Spleen (tissue), 13 donors: ENCODE measurements at places on chromosomes 4 and X.
A peak's percentile ranks its signal among the peaks of the same experiment; 100 is the strongest.

GRCh38 chr4:121582296-121582695 lies 114.5 kb downstream of the ANXA5 start:
- no peak for DNase-seq
- H3K4me1 ChIP-seq: no peaks in the 10 kb centered on the region
- H3K27me3 ChIP-seq: peaks cover 4% of the 10 kb centered on the region
- no peak overlapping the region for H3K27ac ChIP-seq
- no peaks in the 10 kb centered on the region for H3K36me3 ChIP-seq

DNA sequence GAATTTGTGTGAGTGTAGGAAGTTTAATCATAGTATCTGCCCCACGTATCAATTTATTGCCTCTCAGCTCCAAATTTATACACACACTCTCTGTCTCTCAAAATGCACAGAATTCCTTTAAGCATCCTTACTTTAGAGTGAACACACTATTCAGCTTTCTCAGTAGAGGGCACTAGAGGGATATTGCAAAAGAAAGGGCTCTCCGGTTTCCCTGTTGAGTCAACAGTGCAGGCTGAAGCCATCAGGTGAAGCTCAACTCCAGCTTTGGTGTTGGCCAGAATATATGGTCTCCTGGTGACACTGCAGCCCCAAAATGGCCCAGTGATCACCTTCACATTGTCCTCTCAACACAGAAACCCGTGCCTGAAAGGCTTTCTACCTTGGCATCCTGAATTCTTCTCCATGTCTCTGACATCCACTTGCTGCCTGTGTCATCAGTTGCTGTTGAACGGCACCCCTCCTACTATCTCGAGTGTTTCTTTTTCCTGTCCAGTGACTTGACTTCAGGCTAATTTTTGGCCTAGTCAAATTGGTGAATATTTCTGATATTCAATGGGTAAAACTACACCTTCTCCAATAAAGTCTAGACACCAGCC lies 670.5 kb downstream of the GABRG1 start:
- H3K4me1 ChIP-seq: no peaks in the 10 kb centered on the region
- no peaks in the 10 kb centered on the region for H3K27me3 ChIP-seq
- no peak overlapping the region for H3K4me3 ChIP-seq
- no peaks in the 10 kb centered on the region for H3K36me3 ChIP-seq

- H3K27ac ChIP-seq: peak overlapping the region; percentile 92
- no peaks in the 10 kb centered on the region for H3K36me3 ChIP-seq
- H3K27me3 ChIP-seq: no peaks in the 10 kb centered on the region
- H3K4me3 ChIP-seq: peak overlapping the region; percentile 58
Observed at GRCh38 chrX:136766785-136767103, 14.0 kb downstream of the ARHGEF6 start.

DNA sequence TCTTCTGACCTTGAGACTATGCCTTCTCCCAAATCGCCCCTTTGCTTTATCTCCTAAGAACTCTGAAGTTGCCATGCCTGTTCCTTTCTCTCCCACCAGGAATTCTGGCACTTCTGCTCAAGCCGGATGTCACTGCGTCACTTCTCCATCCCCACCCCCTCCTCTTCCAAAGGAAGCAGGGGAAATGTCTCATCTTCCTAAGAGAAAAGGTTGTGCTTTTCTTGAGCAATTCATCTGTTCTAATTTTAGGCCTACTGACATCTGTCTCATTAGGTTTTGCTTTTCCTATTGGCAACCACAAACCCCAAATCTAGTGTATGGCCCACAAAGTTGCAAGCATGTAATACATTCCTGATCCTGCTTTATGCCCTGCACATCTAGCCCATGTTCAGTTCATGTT lies 163.1 kb upstream of the PLAC1 start:
- peak overlapping the region; percentile 62 for H3K27ac ChIP-seq
- H3K4me3 ChIP-seq: no peak overlapping the region
- H3K4me1 ChIP-seq: no peaks in the 10 kb centered on the region
- no peaks in the 10 kb centered on the region for H3K36me3 ChIP-seq
- no peak for DNase-seq

DNA sequence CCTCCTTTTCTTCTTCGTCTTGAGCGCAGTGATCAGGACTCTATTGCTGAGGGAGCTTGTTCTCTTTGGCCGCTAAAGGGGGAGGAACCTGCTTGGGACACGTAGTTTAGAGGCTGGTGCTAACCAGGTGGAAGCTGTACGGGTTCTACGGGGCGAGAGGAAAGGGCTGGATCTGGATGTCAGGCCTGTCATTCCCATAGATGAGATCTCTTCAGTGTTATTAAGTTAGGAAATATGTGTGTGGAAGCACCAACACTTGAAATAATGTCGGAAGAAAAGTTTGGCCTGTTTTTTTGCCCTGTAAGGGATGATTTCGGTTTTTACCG lies 643 bp downstream of the SRP72 start:
- DNase-seq: no peak
- peak overlapping the region; percentile 96 for H3K4me3 ChIP-seq
- H3K27me3 ChIP-seq: no peaks in the 10 kb centered on the region
- peaks cover 36% of the 10 kb centered on the region for H3K36me3 ChIP-seq

- no peaks in the 10 kb centered on the region for H3K27me3 ChIP-seq
- H3K36me3 ChIP-seq: no peaks in the 10 kb centered on the region
- H3K4me3 ChIP-seq: no peak overlapping the region
- no peak overlapping the region for H3K27ac ChIP-seq
- DNase-seq: no peak
Observed at GRCh38 chr4:22739968-22740367, 47.2 kb downstream of the GBA3 start.

- H3K4me3 ChIP-seq: no peak overlapping the region
- no peak overlapping the region for H3K27ac ChIP-seq
- no peaks in the 10 kb centered on the region for H3K36me3 ChIP-seq
- no peaks in the 10 kb centered on the region for H3K27me3 ChIP-seq
- no peaks in the 10 kb centered on the region for H3K4me1 ChIP-seq
Observed at GRCh38 chrX:129145385-129145784, 377.9 kb downstream of the SMARCA1 start.

- no peak overlapping the region for H3K27ac ChIP-seq
- H3K36me3 ChIP-seq: no peaks in the 10 kb centered on the region
- no peaks in the 10 kb centered on the region for H3K4me1 ChIP-seq
- DNase-seq: no peak
- no peaks in the 10 kb centered on the region for H3K27me3 ChIP-seq
Observed at GRCh38 chr4:160928482-160928881, 1235.3 kb downstream of the FSTL5 start.

DNA sequence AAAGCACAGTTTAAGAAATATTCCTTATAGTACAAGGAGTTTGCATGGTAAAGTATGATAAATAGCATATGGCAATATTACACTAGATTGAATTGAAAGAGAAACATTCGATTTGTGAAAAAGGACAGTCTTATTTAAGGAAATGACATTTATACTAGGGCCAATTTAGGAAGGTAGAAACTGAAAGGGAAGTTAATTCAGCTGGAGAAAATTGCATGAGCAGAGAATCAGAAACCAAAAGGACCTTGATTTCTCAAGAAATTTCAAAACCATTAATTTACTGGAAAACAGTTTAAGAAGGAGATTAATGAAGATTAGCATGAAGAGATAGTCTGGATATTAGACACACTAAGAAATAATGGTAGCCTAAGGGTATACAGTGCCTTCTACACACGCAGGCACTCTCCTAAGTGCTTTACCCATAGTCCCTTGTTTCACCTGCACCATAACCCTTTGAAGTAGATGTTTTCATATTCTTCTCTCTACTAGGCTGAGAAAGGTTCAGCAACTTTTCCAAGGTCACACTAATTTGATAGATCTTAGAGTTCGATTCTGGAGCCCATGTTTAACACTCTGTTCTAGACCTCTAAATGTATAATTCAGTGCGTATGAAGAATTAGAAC lies 259.1 kb upstream of the SLIT2 start:
- DNase-seq: no peak
- no peak overlapping the region for H3K4me3 ChIP-seq
- no peaks in the 10 kb centered on the region for H3K36me3 ChIP-seq
- peak overlapping the region; percentile 24 for H3K27ac ChIP-seq

DNA sequence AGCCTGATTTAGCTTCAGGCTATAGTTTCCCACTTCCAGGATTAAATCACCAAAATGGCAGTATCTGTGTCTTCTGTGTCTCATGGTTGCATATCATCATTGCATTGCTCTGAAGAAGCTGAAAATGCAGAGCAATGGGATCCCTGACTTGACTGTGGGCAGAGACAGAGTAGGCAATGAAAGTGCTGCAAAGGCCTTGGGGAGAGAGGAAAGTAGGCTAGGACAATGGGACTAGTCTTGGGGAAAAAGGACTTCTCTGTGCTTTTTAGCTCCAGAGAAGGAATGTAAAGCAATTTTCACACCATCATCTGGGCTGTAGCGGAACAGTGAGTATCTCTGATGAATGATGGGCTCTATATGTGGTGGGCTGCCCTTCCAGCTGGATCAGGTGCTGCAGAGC lies 202.5 kb downstream of the LDB2 start:
- H3K27me3 ChIP-seq: no peaks in the 10 kb centered on the region
- no peaks in the 10 kb centered on the region for H3K36me3 ChIP-seq
- peaks cover 5% of the 10 kb centered on the region for H3K4me1 ChIP-seq
- no peak overlapping the region for H3K4me3 ChIP-seq
- no peak for DNase-seq

DNA sequence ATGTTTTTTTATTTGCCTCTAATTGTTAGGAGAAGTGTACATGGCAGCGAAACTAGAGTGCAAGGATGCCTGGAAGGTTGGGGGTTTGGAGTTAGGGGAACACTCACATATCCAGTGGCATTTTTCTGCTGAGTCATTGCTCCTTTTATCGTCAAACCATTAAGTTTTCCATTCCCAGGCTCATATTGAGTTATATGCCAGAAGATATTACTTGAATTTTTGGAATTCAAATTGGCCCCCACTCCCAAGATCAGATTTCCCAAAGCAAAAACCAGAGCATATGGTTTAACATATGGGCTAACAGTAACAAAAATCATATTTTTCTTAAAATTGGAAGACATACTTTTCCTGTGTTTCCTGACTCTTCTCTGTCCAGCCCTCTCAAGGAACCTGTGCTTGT lies 152.7 kb downstream of the FSTL5 start:
- no peaks in the 10 kb centered on the region for H3K4me1 ChIP-seq
- no peak for DNase-seq
- no peak overlapping the region for H3K4me3 ChIP-seq
- no peaks in the 10 kb centered on the region for H3K27me3 ChIP-seq

GRCh38 chr4:177879851-177880250 lies 437.6 kb upstream of the AGA start:
- no peak overlapping the region for H3K27ac ChIP-seq
- no peaks in the 10 kb centered on the region for H3K4me1 ChIP-seq
- H3K36me3 ChIP-seq: no peaks in the 10 kb centered on the region
- DNase-seq: no peak
- H3K27me3 ChIP-seq: no peaks in the 10 kb centered on the region
